ENCODE measurements at places on chromosomes 3 and 15. TPM values are rescaled to one million over a fixed set of nuclear protein-coding genes. Genes with fewer than 3 reads are reported as not detected.

GRCh38 chr3:172039436-172040077 is at the start of gene FNDC3B:
FNDC3B (plus strand) TSS chr3:172039578; CDS start chr3:172112480, 72,902 bp downstream.
- peak; percentile 99 for DNase-seq
- H3K4me1 ChIP-seq, result peaks cover 42% of the 10 kb centered on the region
- peak within 1 kb of the TSS; percentile 99 for H3K4me3 ChIP-seq
- no peaks in the 10 kb centered on the region for H3K36me3 ChIP-seq
- H3K27ac ChIP-seq, result peak within 1 kb of the TSS; percentile 97

DNA sequence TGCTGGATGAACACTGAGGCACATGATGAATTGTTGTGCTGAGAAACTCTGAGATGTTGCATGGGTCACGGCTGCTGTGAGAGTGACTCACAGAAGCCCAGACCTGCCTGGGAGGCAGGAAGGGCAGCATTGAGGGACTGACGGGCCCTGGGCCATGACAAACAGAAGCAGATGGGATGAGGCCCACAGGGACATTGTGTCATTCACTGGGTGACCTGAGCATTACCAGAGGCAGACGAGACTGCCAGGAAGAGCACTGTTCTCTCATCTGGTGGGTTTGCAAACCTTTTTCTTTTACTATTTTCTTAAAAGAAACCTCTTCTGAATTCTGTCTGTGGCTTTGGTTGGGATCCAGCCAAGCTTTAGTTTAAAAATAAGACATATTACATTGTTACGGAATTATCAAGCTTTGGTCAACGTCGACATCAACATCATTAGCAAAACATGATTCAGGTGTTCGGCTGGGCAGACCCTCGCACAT is 67.8 kb downstream of the BDH1 start:
- no peaks in the 10 kb centered on the region for H3K36me3 ChIP-seq
- no peak for DNase-seq
- H3K27ac ChIP-seq, result no peak overlapping the region
- H3K4me3 ChIP-seq, result no peak overlapping the region
- no peaks in the 10 kb centered on the region for H3K27me3 ChIP-seq

DNA sequence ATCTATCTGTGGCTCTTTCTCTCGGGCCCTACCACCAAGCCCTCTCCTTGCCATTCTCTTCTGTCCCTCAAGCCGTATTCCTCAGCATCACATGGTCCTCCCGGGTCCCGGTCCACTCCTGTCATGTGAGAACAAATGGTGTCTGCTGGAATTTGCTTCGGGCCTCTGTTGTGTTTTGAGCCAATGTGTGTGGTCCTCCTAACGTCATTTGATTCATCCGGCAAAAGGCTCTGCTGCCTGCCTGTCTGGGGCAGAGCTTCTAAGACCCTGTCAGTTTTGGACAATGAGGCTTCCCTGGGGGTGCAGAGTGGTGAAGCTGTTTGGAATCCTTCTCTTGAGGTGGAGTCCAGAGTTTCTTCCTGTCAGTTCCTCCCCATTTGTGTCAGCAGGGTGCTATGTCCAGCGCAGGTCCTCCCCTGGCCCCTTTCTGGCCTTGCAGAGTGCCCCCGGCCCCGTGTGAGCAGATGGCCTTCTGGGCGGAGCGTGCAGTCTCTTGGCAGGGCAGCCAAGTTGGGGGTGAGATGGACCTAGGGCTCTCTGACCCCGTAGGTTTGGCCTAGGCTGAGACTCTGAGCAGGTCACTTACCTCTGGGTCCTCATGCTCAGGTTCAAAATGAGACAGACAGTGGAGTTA is 93.6 kb downstream of the APBA2 start:
- no peaks in the 10 kb centered on the region for H3K27me3 ChIP-seq
- no peaks in the 10 kb centered on the region for H3K36me3 ChIP-seq
- no peak overlapping the region for H3K4me3 ChIP-seq

DNA sequence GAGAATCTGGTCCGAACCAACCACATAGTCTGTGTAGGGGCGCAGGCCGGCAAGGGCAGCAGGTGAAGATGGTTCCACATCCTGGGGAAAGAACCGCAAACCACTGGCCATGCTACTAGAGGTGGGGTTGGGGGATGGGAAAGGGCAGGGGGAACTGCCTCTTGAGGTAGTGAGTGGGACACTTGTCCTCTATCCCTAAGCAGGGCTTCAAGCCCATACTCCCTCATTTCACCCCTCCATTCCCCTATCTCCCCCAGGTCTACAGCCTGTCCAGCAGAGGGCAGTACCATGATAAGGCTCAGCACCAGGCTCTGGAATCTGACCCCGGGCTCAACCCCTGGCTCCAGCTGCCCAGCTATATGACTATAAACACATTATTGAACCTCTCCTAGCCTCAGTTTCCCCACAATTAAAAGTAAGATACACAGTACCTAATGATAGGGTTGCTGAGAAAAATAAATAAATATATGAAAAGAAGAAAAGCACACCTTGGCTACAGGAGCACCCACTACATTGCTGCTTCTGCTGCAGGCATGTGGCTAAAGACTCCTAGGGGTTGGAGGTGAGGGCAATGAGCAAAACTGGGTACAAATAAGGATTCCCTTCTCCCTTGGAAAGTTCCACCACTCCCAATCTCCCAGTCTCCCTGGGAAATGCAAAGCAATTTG is 6.3 kb downstream of the GORASP1 start:
- peaks cover 58% of the 10 kb centered on the region for H3K36me3 ChIP-seq
- H3K4me1 ChIP-seq, result peaks cover 42% of the 10 kb centered on the region
- H3K27ac ChIP-seq, result peak overlapping the region; percentile 11
- H3K27me3 ChIP-seq, result no peaks in the 10 kb centered on the region
- DNase-seq, result peak; percentile 77
- no peak overlapping the region for H3K4me3 ChIP-seq

DNA sequence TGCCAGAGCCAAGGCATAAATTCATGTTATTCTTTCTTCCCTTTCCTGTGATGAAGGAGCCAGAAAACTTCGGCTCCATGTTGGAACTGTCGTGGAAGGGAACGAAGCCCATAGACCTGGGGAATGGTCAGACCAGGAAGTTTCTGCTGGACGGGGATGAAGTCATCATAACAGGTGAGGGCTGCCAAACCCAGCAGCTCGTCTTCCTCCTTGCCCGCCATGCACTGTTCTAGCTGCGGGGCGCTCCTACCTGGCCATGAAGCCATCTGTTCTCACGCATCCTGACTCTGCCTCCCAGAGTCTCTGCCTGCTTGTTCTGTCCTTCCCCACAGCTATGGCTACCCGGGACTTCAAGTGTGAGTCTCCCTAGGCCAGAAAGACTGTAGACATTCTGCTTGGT is 28.2 kb downstream of the FAH start:
- no peak overlapping the region for H3K4me3 ChIP-seq
- H3K36me3 ChIP-seq, result peaks cover 78% of the 10 kb centered on the region
- H3K4me1 ChIP-seq, result peaks cover 5% of the 10 kb centered on the region

GRCh38 chr15:77974098-77974414 is 103.5 kb downstream of the TBC1D2B start:
- no peak overlapping the region for H3K4me3 ChIP-seq
- H3K36me3 ChIP-seq, result no peaks in the 10 kb centered on the region
- H3K27ac ChIP-seq, result no peak overlapping the region

DNA sequence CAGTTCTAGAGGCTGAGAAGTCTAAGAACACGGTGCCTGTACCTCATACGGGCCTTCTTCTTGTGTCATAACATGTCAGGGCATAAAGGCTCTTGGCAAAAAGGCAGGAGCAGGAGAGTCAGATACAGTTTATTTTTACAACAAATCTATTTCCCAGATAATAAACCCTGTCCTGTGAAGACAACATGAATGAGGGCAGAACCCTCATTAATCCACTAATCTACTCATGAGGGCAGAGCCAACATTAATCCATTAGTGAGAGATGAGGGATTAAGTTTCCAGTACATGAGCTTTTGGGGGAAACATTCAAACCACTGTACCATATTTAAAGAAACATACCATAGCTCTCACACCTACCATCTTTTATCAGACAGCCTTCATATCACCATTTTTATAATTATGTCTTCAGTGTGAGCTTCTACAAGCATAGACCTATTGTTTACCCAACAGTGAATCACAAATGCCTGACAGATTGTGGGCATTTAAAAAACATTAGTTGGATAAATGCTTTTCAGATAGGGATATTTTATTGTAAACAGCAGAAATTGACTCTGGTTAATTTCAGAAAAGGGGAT is 645.8 kb downstream of the GRM7 start:
- peaks cover 7% of the 10 kb centered on the region for H3K4me1 ChIP-seq
- no peak for DNase-seq
- H3K27me3 ChIP-seq, result no peaks in the 10 kb centered on the region
- no peaks in the 10 kb centered on the region for H3K36me3 ChIP-seq

GRCh38 chr3:38307599-38307998 is 25.5 kb downstream of the SLC22A14 start:
- DNase-seq, result peak; percentile 75
- no peaks in the 10 kb centered on the region for H3K4me1 ChIP-seq
- no peak overlapping the region for H3K27ac ChIP-seq
- H3K4me3 ChIP-seq, result no peak overlapping the region
- no peaks in the 10 kb centered on the region for H3K27me3 ChIP-seq

DNA sequence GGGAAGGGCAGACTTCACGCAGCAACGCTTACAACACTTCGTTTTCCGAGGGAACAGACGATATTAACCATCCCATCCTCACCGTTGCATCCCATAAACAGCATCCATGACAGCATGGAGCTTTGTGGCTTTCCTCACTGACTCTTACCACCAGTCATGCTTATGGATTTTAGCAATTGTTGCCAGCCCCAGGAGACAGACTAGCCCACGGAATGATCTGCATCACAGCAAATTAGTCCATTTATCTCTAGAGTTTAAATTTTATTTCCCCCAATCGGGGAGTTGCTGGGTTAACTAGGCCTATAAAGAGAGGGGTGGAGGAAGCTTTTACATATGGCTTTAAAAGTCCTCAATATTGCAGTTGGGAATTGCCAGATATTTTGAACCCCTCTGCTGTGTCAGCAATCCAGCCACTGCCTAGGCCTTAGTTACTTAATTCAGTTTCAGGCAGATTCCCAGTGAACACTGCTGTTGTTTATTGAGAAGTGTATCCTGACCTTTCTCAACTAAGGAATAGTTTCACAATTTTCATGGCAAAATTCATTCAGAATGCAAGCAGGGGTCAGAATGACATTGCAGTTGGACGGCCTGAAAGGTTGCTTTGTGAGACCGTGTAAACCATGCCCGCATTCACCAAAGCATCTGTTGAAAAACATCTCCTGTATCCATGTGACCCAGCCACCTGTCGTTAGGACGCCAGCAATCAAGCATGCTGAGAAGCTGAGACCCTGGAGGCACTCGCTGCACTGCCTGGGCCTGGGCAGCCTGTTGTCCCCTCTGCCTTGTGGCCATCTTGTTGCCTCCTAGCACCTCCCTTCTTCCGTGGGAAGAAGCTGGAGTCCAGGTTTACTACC is 397.4 kb upstream of the TPM1 start:
- H3K4me1 ChIP-seq, result peaks cover 4% of the 10 kb centered on the region
- no peaks in the 10 kb centered on the region for H3K27me3 ChIP-seq

DNA sequence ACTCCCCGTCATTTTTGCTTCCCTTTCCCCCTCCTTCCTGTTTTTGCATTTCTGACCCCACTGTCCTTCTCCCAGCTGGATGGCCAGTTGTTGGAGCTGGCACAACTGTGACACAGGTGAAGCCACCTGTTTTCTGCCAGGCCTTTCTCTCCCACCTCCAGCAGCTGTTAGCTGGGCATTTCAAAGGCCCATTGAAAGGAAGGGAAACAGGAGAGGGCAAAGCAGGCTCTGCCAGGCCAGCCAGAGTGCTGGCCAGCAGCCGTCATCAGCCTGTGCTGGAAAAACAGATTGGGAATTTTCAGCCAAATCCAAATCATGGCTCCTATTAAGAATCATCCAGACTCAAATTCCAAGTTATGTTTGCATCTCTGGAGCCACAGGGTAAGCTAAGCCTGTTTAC is 155.2 kb upstream of the C2CD4B start:
- H3K36me3 ChIP-seq, result no peaks in the 10 kb centered on the region
- no peaks in the 10 kb centered on the region for H3K4me1 ChIP-seq
- no peak overlapping the region for H3K4me3 ChIP-seq
- peak; percentile 42 for DNase-seq
- H3K27ac ChIP-seq, result no peak overlapping the region

DNA sequence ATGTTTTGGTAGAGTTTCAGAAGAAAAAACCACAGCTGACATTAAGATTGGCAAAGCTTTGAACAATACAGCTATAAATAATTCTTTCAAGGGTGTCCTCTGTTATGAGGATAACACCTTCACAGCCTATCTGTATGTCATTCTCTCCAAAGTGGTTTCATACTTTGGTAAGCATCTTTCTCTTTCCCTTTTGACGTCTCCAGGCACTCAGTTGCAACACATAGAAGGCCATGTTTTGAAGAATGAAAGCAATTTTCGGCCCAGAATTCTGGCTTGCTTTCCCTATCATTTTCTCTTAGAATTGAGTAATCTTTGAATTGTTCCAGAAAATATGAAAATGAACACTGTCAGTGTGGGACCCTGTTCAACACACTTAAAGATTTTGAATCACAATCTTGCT is 200.0 kb upstream of the CBLB start:
- H3K27ac ChIP-seq, result no peak overlapping the region
- H3K4me1 ChIP-seq, result peaks cover 2% of the 10 kb centered on the region
- DNase-seq, result no peak
- H3K36me3 ChIP-seq, result no peaks in the 10 kb centered on the region
- H3K27me3 ChIP-seq, result no peaks in the 10 kb centered on the region

DNA sequence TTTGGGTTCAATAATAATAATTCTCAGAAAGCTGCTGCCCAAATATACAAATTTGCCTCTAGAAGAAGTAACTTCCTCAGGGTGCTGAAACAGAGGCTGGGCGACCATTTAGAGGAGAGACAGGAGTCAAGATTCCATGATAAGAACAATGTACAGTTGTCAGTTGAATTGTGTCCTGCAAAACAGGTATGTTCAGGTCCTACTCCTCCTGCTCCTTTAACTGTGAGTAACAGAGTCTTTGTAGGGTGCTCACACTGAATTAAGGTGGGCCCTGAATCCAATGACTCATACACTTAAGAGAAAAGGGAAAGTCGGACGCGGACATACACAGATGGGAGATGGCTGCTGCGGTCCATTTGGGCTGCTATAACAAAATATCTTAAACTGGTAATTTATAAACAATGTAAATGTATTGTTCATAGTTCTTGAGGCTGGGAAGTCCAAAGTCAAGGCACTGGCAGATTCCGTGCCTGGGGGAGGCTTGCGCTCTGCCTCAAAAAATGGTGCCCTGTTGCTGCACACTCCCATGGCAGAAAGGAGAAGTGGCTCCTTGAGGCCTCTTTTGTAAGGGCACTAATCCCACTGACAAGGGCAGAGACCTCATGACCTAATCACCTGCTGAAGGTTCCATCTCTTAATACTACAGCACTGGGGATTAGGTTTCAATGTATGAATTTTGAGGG is 55.1 kb downstream of the MB21D2 start:
- no peaks in the 10 kb centered on the region for H3K27me3 ChIP-seq
- H3K27ac ChIP-seq, result no peak overlapping the region
- DNase-seq, result no peak
- H3K4me1 ChIP-seq, result peaks cover 10% of the 10 kb centered on the region

DNA sequence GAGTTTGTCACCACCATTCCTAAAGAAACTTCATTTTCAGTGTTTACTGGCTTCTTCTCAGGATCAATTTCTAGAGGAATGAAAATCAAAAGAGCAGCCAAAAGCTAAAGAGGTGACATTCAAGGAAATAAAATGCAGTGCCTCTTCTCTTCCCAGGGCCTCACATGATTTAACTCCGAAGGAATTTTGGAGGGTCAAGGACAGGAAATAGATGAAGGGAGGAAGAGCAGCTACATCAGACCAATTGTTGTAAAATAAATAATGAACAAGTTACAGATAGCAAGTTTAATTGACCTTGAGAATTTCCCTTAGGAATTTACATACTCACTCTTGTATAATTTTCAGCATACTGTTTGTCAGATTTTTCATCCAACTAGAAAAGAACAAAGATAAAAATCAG is 78.1 kb downstream of the LRRFIP2 start:
- DNase-seq, result no peak
- no peak overlapping the region for H3K4me3 ChIP-seq
- H3K36me3 ChIP-seq, result peaks cover 6% of the 10 kb centered on the region
- peaks cover 5% of the 10 kb centered on the region for H3K4me1 ChIP-seq

ENTPD3 gene
- 3.6 TPM for total RNA-seq

CAPN3 gene
- total RNA-seq, result 2.7 TPM

XIRP1 gene
- total RNA-seq, result not detected

MYNN gene
- total RNA-seq, result 15.7 TPM

GOLGA8S gene
- 0.17 TPM for total RNA-seq

NRROS gene
- 8.5 TPM for total RNA-seq

All from esophagus muscularis mucosa (tissue), 4 donors.